CD8-positive, alpha-beta T cell (primary cell): ENCODE measurements at places on chromosomes 16 and 17.

DNA sequence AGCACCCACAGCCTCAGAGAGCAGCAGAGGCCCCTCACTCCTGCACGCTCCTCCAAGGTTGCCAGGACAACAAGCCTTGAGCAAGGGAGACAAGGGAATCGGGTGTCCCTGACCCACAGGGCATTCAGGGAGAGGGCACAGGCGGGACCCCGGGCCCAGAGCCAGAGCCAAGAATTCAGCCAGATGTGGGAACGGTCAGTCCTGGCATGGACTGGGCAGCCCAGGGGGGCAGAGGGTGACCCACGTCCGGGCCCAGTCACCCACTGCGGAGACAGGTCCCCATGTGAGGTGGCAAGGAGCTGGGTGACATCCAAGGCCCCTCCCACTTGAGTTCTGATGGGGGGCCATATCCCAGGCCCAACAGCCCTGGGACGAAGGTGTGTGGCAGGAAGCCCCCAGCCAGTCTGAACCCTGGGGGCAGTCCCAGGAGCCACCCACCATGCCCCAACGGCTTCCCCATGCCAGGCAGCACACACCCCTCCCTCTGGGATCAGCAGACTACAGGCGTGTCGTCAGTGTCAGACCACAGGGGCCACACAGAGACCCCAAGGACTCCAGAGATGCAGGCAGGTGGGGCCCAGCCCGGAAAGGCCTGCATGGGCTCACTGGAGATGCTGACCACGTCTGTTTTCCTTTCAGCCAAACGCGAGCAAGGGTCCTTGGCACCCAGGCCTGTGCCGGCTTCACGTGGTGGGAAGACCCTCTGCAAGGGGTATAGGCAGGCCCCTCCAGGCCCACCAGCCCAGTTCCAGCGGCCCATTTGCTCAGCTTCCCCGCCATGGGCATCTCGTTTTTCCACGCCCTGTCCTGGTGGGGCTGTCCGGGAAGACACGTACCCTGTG lies 23.0 kb downstream of the USP6 start:
- DNase-seq: no peak

GRCh38 chr16:9072806-9073341 lies 18.6 kb upstream of the HAPSTR1 start:
- peak; percentile 14 for DNase-seq

- no peak for DNase-seq
Measured at GRCh38 chr17:6305613-6306360, 129.1 kb downstream of the AIPL1 start.

DNA sequence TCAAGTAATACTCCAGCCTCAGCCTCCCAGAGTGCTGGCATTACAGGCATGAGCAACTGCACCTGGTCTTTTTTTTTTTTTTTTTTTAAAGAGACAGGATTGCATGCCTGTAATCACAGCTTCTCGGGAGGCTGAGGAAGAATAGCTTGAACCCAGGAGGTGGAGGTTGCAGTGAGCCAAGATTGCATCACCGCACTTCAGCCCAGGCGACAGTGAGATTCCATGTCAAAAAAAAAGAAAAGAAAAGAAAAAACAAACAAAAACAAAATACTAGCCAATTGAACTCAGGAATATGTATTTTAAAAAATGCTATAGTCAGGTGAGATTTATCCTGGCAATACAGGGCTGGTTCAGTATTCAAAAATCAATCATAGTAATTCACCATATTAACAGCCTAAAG lies 117.7 kb upstream of the TMEM97 start:
- DNase-seq: no peak

- no peak for DNase-seq
Measured at GRCh38 chr17:40539711-40540411, 25.4 kb downstream of the CCR7 start.

DNA sequence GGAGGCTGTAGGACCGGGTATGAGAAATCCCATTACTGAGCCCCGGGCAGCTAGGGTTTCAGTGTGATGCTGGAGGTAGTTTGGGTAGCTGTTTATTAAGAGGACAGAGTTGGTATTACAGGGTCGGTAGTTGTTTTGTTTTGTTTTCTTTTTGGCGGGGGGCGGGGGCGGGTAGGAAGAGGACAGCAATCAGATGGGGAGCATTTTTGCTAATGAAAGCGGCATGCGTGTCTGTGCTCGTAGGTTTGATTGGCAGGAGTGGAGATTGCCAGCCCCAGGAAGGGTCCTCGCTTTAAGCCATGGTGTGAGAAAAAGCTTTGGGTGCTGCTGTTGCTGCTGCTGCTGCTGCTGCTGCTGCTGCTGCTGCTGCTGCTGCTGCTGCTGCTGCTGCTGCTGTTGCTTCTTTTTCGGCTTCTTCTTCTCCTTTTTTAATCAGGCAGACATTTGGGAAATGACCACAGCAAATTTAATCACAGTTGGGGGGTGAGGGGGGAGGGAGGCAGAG lies 498.5 kb upstream of the ZFHX3 start:
- DNase-seq: no peak

DNA sequence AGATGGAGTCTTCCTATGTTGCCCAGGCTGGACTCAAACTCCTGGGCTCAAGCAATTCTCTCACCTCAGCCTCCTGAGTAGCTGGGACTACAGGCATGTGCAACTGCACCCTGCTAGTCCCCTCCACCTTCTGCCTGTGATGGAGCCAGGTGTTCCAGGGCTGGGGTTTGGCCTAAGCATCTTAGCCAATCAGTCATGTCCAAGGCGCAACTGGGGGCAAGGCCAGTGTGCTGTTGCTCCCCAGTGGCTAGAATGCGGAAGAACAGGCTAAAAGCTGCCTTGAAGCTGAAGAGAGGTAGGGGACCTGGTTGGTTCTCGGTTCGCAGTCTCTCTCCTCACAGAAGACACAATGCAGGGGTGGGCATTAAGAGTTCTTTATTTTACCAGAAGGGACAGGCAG lies 18.6 kb downstream of the FLOT2 start:
- no peak for DNase-seq

DNA sequence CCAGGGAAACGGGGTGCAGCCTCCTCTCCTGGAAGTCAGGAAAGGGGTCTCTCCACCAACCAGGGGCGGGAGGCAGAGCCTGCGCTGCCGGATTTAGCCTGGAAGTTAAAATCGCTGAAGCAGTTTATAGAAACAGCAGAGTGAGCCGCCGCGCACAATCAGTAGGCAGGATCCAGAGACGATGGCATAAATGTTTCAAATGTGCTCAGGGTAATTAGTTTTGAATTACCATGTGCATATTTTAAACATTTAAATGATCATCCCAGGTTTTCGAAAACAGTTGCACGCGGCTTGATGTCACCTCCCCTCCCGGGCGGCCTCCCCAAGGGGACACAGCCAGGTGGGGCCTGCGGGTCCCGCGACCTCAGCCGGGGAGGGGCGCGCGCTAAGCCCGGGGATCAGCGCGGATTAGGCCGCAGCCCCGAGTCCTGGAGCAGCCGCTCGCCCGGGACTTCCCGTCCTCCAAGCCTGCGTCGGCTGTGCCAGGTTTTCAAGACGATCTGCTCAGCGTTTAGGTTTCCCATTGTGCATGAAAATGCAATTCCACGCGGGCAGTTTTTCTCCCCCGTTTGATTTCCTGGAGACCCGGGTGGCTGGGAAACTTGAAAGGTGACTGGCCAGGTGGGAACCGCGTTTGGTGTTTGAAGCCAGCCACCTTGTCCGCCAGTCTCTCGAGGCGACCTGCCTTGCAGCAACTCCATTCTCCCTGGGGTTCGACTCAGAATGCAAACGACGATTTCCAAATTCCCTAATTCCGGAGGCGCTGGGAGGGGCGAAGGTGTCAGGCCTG lies 78.3 kb downstream of the RPA1 start:
- peak; percentile 47 for DNase-seq

DNA sequence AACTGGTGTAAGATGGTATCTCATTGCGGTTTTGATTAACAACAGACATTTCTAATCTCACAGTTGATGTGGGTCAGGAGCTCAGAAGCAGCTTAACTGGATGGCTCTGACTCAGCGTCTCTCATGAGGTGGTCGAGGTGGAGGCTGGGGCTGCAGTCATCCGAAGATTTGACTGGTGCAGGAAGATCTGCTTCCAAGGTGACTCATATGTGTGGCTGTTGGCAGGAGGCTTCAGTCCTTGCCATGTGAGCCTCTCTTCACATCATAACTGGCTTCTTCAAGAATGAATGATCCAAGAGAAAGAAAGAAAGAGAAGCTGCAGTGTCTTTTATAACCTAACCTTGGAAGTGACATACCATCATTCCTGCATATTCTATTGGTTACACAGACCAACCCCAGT lies 376.1 kb downstream of the SEC14L1 start:
- no peak for DNase-seq

DNA sequence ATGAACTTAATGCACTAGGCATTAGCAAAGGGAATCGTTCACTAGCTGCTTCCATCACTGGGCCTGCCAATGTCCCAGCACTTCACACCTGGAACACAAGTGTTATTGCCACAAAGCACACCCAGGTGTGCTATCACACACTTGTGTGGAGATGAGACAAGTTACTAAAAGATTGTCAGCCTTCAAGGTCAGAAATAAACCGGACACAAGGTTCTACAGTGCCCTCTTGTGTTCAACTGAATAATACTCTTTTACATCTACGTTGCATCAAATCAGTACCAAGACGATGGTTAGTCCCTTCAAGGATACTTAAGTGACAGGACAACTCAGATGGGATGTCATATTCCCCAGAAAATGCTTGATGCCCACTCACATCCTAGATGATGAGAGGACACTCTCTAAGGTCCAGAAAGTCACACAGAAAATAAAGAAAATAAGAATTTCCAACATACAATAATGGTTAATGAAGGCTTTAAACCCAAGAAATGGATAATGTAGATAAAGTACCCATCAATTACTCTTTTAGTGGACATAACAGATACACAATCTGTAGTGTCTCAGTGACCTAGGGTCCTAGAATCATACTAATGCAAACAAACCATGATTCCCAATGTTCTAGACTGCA lies 16.4 kb upstream of the GLG1 start:
- no peak for DNase-seq

DNA sequence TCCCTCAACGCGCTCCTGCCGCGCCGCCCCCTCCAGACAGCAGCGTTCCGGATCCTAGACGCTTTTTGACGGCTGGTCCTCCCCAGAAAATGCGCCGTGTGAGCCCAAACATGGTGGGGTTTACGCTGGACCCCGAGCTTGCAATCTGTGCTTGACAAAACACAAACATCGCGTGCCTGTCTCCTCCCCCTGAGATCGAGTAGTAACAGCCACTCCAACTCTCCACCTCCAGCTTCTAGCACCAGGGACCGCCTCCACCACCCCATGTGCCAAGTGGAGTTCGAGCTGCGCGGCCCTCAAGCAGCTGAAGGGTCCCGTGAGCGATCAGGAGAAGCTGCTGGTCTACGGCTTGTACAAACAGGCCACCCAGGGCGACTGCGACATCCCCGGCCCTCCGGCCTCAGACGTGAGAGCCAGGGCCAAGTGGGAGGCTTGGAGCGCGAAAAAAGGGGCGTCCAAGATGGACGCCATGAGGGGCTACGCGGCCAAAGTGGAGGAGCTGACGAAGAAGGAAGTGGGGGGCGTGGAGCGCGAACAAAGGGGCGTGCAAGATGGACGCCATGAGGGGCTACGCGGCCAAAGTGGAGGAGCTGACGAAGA lies 656 bp upstream of the GEMIN4 start:
- no peak for DNase-seq

GRCh38 chr17:58447039-58447975 lies 30.0 kb upstream of the RNF43 start:
- DNase-seq: peak; percentile 79

DNA sequence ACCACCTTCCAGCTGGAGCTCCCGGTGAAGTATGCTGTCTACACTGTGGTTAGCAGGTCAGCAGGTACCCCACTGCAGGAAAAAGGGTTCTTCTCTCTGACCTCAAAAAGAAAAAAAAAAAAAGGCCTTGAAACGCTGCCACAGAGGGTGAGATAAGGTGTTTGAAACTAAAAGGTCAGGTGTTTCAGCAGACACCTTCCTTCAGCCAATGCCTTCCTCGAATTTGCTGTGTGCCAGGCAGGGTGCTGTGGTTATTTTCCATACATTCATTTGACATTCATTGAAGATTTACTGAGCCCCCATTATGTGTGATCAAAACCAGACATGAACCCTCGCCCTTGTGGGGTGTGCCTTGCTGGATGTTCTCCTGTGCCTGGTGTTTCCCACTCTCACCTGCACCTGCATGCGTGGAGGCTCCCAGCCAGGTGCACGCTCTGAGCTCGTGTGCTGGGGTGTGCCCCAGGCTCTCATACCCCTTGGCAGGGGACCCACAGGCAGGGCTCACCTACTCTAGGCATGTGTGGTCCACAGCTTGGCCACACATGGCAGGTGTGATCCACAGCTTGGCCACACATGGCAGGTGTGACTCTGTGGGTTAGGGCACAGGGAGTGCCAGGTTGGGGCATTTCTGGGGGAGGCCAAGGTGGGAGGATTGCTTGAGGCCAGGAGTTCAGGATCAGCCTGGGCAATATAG lies 15.8 kb upstream of the ITGAD start:
- DNase-seq: no peak

DNA sequence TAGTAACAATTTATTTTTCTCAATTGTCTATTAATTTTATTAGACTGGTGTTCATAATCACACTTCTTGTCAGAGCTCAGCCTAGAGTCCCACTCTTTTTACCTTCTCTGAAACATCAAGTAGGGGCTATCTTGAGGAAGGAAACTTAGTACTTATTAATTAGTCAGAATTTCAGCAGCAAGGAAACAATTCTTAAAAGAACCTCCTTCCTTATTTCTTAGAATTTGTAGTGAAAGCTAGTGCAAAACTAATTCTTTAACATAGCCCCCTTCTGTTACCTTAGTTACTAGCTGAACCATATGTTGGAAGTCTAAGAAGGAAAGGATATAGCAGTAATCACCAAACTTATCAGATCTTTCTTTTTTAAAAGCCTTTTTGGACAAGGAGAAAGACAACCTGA lies 35.2 kb downstream of the MAP2K4 start:
- DNase-seq: no peak

DNA sequence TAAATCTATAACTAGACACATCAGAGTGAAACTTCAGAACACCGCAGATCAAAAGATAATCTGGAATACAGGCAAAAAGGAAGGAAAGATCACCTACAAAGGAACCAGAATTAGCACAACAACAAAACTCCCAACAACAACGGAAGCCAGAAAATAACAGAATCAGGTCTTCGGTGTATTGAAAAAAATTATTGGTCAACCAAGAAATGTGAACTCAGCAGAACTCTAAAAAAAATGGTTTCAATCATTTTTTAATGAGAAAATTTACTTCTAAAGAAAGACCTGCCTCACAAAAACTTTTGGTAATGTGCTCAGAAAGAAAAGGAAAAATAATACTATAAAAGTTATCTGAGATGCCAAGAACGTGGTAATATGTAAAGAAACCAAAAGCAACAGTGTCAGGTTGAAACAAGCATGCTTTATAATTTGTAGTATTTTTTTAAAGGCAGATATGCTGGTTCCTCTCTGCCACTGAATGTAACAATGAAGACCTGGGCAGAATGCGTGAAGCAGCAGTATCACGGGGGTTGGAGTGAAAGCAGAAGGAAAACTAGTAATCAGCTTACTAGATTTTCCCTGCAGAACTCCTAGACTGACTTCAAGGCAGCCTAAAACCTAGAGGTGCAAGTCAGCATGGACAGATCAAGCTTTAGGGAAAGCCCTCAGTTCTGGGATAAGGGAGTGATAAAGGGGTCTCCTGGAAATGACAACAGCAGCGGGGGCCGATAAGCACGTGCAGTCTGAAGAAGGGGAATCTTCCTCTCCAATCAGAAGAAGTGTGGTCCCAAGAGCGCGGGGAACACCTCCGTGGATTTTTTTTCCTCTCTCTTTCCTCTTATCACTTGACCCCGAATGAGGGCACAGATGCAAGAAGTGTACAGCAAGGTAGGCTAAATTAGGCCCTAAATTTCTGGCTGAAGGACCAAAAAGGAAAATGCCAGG lies 80.9 kb upstream of the TEKT1 start:
- DNase-seq: no peak
